ENCODE measurements at places on chromosomes 3 and 15.

DNA sequence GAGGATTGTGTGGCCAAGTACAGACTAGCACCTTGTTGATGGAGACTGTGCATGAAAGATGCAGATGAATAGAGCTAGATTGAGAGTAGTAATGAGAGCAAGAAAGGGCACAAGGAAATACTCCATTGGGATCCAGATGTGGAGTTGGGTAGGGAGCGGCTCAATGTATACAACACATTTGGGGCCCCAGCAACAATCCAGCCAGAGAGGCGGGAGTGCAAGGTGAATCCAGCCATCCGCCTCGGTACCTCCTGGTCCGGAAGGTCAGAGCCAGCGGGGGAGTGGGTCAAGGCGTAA is 9.0 kb downstream of the ISL2 start:
- DNase-seq = no peak

DNA sequence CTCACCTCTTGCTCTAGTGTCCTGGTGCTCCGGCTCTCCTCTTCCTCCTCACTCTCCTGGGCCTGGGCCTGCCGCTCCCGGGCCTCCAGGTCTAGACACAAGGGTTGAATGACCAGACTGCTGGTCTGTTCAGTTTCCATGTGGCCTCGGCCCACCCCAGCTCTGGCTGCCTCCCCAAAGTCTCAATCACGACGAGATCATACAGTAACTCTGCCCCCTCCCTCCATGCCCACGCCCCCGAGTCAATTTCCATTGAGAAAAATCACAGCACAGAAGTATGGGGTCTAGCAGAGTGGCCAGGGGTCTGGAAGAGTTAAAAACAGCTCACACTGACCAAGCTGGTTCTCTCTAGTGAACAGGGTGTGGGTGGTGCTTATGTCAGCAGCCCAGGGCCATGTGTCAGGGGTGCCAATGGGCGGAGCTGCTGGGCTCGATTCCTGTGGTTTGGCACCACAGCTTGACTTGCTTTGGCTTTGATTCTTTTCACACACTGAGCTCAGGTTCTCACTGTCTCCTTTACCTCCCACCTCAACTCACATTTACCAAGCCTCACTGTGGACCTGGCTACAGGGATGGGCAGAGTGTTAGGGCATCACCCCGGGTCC is 6.9 kb downstream of the C15orf62 start:
- no peak for DNase-seq

DNA sequence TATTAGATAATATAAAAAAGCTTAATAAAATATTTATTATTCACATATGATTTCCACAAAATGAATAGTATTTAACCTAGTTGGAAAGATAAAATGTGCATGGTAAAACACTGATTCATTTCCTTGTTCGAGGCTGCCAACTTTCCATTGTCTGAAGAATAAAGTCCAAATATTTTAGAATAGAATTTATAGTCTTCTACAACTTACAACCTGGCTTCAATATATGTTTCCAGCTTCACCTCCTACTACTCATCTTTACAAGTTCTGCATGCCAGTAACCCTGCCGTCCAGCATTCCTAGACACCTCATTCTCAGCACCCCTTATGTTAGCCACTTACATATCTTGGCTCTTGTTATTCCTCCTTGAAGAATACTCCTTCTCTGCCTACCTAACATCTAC is 244.5 kb downstream of the FGF12 start:
- DNase-seq = no peak

- DNase-seq = no peak
Observed at GRCh38 chr3:28703843-28704242, 355.2 kb upstream of the AZI2 start.

DNA sequence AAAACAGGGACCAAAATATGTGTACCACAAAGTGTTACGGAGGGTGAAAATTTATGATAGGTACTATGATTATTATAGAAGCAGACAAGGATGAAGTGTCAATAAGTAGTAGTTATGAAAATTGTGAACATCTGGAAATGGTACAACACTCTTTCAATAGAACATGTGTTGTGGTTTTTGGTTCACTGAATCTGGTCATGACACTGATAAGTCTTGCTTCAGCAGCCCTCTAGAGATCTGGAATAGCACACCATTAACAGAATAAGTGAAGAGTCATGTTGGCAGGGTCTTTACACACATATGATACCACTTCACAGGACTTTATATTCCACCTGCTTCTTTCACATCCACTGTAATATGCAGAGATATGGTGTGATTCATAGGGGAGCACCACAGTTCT is 985.2 kb upstream of the SEMA6D start:
- no peak for DNase-seq

DNA sequence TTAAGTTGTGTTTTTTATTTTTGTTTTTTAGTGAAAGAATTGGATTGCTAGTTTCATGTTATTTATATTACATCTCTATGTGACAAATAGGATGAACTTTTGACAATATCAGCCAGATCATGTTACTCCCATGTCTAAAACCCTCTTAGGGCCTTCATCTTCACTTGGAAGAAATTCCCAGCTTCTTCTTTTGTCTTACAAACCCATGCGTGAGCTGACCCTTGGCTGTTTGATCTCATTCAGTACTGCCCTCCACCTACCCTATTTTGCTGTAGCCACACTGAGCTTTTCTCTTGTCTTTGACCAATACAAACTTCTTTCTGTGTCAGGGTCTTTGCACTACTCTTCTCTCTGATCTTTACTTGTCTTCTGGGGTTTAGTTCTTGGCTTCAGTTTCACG is 37.0 kb downstream of the RBM6 start:
- DNase-seq = no peak

GRCh38 chr3:64084640-64085039 is 61.3 kb upstream of the PSMD6 start:
- DNase-seq = no peak

- DNase-seq = no peak
Observed at GRCh38 chr3:71432044-71432975, 151.2 kb downstream of the FOXP1 start.

- DNase-seq = no peak
Observed at GRCh38 chr3:48236531-48236930, 4.4 kb upstream of the ZNF589 start.

DNA sequence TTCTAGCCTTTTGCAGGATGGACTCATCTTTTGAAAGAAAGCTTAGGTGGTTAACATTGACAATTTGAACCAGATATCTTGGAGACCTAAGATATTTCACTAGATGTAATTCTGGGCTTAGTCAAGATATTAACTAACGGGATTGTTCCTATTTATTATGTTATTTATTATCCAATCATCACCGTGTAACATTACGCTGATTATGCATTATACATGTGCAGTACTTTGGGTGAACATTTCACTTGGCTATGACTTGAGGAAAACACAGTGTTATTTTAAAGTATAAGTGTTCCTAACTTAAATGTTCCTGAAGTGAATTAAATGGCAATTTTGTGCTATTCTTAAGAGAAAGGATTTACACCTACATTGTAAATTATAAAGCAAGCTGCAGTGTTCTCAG is 574.5 kb upstream of the KCNMB2 start:
- DNase-seq = no peak

DNA sequence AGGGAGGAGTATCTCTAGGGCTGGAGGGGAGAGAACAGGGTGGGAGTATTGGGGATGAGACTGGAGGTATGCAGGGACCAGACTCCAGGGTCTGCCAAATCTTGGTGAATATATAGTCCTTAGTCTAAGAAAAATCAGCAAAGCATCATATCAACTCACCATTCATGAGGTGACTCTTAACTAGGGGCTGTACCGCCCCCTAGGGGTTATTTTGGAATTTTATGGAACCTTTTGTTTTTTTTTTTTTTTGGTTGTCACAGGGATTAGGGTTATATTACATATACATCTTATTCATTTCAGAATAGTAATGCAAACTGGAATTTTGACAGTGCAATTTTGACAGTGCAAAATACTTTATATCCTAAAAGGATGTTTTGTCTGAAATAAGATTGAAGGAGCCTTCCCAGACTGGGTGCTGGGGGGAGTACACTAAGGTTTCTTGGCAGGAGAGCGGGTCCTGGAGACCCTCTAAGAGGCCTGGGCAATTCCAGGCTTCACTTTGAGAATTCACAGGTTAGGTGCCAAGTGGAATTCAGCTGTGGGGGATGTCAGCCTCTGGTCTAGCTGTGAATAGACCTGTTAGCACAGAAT is 7.5 kb downstream of the CMTM7 start:
- peak; percentile 13 for DNase-seq

GRCh38 chr3:101049532-101049931 is 56.3 kb upstream of the ABI3BP start:
- no peak for DNase-seq

DNA sequence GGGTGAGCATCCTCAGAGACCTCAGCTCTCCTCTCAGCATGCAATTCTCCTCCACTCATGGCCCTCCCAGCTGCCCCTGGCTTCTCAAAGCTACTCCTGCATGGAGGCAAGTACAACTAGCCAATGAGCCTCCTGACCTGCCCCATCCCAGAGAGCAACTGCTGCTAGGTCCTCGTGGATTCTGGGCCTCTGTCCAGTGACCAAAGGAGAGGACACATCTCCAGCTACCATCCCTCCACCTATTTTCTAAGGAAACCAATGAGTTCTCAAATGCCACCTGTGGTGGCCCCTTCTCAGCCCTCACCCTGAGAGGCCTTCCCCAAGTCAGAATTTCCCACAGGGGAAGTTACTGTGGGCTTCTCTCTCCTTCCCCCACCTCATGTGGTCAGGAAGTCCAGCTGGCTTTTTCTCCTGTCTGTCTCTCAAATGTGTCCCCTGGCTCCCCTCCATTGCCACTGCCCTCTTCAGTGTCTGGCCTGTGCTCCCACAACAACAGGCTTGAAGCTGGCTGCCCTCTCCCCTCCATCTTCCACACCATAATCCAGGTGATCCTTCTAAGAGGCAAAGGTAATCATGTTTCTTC is 43.0 kb downstream of the LIPC start:
- no peak for DNase-seq

DNA sequence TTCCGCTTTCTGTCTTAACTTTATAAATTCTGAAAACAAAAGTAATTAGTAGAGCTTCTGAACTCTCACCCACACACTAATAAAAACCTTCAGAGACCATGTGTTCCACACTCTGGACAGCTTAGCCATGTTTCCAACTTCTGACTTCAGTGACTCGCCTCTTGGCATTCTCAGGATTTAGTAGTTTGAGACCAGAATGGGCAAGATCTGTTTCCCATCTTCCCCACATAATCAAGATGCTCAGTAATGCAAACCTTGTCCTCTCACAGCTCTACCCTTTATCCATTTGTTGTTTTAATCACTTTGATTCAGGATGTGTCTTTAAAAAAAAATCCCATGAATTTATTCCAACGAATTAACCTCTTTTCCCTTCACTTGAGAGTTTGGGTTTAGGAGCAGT is 166.6 kb upstream of the SLC24A5 start:
- DNase-seq = no peak

- DNase-seq = no peak
Observed at GRCh38 chr15:29376590-29376989, 107.0 kb upstream of the NSMCE3 start.

DNA sequence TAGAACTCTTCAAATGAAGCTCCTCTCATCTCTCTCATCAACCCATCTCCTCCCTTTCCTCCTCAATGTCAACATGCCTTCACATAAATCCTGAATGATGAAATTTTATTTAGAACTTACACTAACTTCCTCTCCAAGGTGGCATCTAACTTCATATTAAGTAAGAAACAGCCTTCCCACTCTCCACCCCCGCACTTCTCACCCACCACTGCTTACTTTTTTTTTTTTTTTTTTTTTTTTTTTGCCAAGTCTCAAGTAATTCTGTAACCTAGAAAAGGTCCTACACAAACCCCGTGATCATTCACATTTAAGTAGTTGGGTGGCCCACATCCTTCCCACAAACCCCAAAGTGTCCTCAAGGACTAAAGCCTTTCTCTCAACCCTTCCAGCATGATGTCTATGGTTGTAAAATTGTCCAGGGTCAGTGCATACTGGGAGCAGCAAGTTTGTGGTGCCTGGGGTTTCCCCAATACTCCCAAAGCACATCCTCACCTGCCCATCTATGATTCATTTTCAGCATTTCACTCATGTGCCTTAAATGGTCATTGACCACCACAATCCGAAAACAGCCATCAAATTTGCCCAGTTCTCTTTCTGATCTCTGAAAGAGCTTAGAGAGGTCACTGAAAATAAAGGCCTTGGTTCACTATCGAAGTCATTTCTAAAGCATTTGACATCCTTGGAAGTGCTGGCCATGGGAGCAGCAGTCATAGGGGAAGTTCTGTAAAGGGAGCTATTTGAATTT is 47.2 kb downstream of the CD86 start:
- no peak for DNase-seq

DNA sequence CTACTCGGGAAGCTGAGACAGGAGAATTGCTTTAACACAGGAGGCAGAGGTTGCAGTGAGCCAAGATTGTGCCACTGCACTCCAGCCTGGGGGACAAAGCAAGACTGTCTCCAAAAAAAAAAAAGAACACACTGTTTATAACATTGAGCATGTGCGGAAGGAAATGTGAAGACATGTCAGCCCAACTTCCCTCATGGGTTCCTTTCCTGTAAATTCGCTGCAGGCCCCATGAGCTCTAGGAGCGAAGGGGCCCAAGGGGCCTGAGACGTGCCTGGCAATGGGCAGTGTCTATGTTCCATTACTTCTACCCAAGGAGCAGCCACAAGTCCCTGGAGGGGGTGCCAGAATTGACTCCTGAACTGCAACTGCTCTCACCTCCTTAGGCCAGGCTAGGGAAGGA is 3.2 kb downstream of the PFKFB4 start:
- no peak for DNase-seq

- DNase-seq = no peak
Observed at GRCh38 chr15:82792068-82792467, 13.8 kb downstream of the FSD2 start.

DNA sequence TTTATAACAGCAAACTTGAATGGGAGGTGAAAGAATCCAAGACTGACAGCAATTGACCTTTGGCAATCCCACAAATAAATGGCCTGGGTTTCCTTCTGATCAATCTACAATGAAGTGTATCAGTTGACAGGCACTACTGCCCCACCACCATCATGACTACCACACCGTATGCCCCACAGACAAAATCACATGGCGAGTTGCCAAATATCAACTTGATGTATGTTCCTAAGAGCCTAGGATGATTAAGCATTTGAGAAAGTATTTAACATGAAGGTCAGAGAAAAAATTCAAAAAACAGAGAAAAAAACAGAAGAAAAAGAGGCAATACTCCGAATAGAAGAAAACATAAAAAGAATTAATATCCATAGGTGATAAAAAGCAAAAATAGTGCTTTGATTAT is 215.9 kb upstream of the STAC start:
- DNase-seq = no peak

DNA sequence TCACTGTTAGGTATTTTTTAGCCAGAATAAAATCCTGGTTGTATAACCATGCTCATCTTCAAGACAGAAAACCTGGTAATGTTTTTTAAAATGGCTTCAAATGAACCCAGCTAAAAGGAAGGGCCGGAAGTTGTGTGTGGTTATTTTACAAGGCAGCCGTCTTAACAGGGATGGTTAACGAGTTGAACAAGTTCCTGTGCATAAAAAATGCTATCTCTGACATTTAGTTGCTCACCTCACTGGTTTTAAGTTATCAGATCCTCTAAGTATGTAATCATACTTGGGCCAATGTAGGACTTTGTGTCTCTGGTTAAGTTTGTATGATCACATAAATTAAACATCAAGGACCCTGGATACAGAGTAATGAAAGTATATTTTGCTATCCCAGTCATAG is 2.1 kb downstream of the ATP11B start:
- DNase-seq = no peak

- DNase-seq = no peak
Observed at GRCh38 chr3:18370672-18371071, 54.5 kb downstream of the SATB1 start.
